Transverse colon (tissue), 4 donors: ENCODE measurements at places on chromosomes 16 and 17. TPM values are rescaled to one million over a fixed set of nuclear protein-coding genes. Genes with fewer than 3 reads are reported as not detected.

DNA sequence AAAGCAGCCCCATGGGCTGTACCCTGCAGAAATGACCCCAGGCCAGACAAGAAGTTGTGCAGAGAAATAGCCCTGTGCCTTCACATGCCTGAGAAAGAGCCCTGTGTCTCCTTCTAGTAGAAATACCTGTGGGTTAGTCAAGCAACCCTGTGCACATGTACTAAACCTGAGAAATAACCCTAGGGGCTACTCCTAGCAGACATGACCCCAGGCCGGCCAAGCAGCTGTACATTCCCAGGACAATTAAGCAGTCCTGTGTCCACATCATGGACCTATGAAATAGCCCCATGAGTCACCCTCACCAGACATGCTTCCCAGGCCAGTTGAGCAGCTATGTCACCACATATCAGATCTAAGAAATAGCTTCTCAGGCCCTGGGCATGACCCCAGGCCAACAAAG lies 519.7 kb upstream of the CA10 start:
- DNase-seq, result no peak
- H3K36me3 ChIP-seq, result no peaks in the 10 kb centered on the region
- H3K4me3 ChIP-seq, result no peak overlapping the region
- H3K4me1 ChIP-seq, result no peaks in the 10 kb centered on the region
- no peak overlapping the region for H3K27ac ChIP-seq

- H3K27me3 ChIP-seq, result peaks cover 22% of the 10 kb centered on the region
- DNase-seq, result no peak
- no peak overlapping the region for H3K27ac ChIP-seq
- H3K4me3 ChIP-seq, result no peak overlapping the region
These were observed 86.5 kb downstream of the ENGASE start for GRCh38 chr17:79160980-79161636.

- no peaks in the 10 kb centered on the region for H3K27me3 ChIP-seq
- H3K27ac ChIP-seq, result no peak overlapping the region
- DNase-seq, result peak; percentile 47
- H3K4me1 ChIP-seq, result no peaks in the 10 kb centered on the region
- H3K36me3 ChIP-seq, result no peaks in the 10 kb centered on the region
These were observed 66.7 kb downstream of the SOX9 start for GRCh38 chr17:72187556-72187955.

DNA sequence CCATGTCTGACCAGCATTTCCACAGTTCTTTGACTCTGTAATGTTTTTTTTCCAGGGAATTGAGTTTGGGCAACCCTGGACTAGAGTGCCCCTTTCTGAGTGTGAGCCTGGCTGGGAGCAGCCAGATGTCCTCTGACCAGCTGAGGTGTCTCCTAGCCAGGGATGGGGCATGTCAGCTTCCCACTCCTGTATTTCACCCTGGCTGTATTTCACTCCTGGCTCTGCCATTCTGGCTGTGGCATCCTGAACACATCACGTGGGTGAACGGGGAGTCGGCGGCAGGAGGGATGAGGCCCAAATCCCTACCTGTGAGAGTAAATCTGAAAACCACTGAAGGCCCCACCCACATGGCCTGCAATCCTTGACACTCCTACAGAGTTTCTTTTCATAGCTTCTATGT lies 31.3 kb downstream of the KDM8 start:
- H3K4me3 ChIP-seq, result no peak overlapping the region
- peak overlapping the region; percentile 82 for H3K27ac ChIP-seq
- H3K36me3 ChIP-seq, result no peaks in the 10 kb centered on the region
- H3K27me3 ChIP-seq, result no peaks in the 10 kb centered on the region
- H3K4me1 ChIP-seq, result peaks cover 37% of the 10 kb centered on the region

- no peaks in the 10 kb centered on the region for H3K36me3 ChIP-seq
- peak; percentile 75 for DNase-seq
- H3K4me3 ChIP-seq, result peak overlapping the region; percentile 50
- peaks cover 20% of the 10 kb centered on the region for H3K4me1 ChIP-seq
- peak overlapping the region; percentile 98 for H3K27ac ChIP-seq
- peaks cover 17% of the 10 kb centered on the region for H3K27me3 ChIP-seq
These were observed 712 bp downstream of the TMEM256 start for GRCh38 chr17:7403043-7403726.

DNA sequence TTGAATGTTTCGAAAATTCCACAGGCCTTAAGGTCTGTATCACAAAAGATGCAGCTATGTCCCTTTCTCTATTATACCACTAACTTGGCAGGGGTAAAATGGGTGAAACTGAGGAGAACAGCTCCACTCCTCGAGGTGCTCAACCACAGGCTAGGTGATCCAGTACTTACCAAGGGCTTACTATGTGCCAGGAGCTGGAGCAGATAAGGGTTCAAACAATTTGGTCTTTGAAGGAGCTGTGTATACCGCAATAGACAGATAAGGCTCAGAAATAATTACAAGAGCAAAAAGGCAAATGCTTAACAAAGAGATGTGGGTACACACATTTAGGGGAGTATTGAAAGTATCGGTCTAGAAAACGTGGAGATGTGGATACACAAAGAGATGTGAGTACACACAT lies 1.5 kb downstream of the XPO6 start:
- H3K27me3 ChIP-seq, result no peaks in the 10 kb centered on the region
- H3K27ac ChIP-seq, result peak overlapping the region; percentile 94
- H3K36me3 ChIP-seq, result no peaks in the 10 kb centered on the region

- no peaks in the 10 kb centered on the region for H3K4me1 ChIP-seq
- no peak overlapping the region for H3K4me3 ChIP-seq
- no peak for DNase-seq
- H3K27me3 ChIP-seq, result no peaks in the 10 kb centered on the region
- H3K27ac ChIP-seq, result no peak overlapping the region
These were observed 38.9 kb downstream of the PEMT start for GRCh38 chr17:17552351-17553216.

DNA sequence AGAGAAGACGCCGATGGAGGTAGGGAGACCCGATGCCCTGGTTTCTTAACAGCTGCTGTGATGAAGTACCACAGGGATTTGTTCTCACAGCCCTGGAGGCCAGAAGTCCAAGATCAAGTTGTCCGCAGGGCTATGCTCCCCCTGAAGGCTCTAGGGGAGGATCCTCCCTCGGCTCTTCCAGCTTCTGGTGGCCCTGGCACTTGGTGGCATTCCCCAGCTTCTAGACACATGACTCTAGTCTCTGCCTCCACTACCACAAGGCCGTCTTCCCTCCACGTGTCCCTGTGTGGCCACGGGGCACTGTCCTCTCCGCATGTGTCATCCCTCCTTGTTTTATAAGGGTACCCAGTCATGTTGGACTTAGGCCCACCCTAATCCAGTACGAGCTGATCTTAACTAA lies 375.2 kb downstream of the SLC39A11 start:
- H3K27me3 ChIP-seq, result no peaks in the 10 kb centered on the region
- no peak overlapping the region for H3K4me3 ChIP-seq
- no peaks in the 10 kb centered on the region for H3K4me1 ChIP-seq
- H3K27ac ChIP-seq, result no peak overlapping the region

DNA sequence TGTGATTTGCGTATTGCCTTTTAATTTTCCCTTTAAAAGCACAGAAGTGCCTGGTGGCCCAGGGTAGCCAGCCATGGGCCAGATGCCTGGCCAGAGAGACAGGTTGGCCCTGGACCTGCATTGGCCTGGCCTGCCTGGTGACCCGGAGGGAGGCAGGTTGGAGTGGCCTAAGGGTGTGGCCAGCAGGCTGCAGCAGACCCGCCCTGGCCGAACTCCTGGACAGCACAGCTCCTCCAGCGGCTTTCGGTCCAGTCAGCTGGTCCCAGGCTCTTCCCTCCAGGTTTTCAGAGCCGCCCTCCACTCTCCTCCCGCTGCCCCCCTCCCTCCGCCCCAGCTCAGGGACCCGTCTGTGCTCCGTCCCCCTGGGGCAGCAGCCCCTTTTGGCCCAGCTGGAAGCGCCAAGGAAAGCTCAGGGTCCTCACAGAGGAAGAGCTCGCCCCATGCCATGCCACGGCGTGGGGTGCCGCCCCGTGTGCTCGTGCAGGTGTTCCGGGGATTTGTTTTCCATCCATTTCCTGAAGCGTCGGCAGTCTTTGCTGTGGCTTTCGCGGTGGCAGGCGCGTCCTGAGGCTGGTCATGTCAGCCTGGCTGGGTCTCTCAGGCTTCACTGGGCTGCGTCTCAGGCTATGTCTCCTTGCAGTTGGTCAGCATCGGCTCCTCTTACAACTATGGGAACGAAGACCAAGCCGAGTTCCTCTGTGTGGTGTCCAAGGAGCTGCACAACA lies 18.1 kb downstream of the PRSS27 start:
- no peaks in the 10 kb centered on the region for H3K27me3 ChIP-seq
- H3K36me3 ChIP-seq, result peaks cover 44% of the 10 kb centered on the region
- H3K27ac ChIP-seq, result no peak overlapping the region
- H3K4me3 ChIP-seq, result no peak overlapping the region
- DNase-seq, result no peak

DNA sequence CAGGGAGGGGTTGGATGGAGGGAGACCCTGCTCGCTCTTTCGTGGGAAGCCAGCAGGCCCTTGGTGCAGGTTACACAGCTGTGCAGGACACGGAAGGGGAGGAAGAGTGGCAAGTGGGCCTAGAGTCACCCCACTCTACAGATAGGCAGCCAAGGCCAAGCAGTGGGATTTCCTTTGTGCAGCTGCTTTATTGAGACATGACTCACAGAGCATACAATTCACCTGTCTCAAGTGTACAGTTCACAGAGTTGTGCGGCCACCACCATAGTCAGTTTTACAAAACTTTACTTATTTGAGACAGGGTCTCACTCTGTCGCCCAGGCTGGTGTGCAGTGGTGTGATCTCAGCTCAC lies 91.2 kb upstream of the CIBAR2 start:
- H3K4me1 ChIP-seq, result peaks cover 35% of the 10 kb centered on the region
- H3K27ac ChIP-seq, result peak overlapping the region; percentile 73
- H3K4me3 ChIP-seq, result no peak overlapping the region
- H3K36me3 ChIP-seq, result no peaks in the 10 kb centered on the region

GRCh38 chr17:58028578-58028977 lies 21.5 kb upstream of the SRSF1 start:
- peaks cover 28% of the 10 kb centered on the region for H3K27me3 ChIP-seq
- no peak for DNase-seq
- no peak overlapping the region for H3K27ac ChIP-seq

- DNase-seq, result no peak
- H3K4me3 ChIP-seq, result no peak overlapping the region
- peaks cover 78% of the 10 kb centered on the region for H3K36me3 ChIP-seq
- no peaks in the 10 kb centered on the region for H3K4me1 ChIP-seq
- no peak overlapping the region for H3K27ac ChIP-seq
- H3K27me3 ChIP-seq, result no peaks in the 10 kb centered on the region
These were observed 30.2 kb downstream of the PLD6 start for GRCh38 chr17:17175917-17176316.

GRCh38 chr17:35872196-35872980 lies 3.7 kb upstream of the HEATR9 start:
- H3K27ac ChIP-seq, result no peak overlapping the region
- no peaks in the 10 kb centered on the region for H3K4me1 ChIP-seq
- H3K36me3 ChIP-seq, result no peaks in the 10 kb centered on the region
- no peak overlapping the region for H3K4me3 ChIP-seq

- DNase-seq, result no peak
- H3K27ac ChIP-seq, result no peak within 1 kb of the TSS
- no peak within 1 kb of the TSS for H3K4me3 ChIP-seq
These were observed at the start of gene GCGR for GRCh38 chr17:81803728-81804558. Gene GCGR (plus strand): TSS chr17:81804150. CDS start chr17:81809019, 4,869 bp downstream.

- no peak overlapping the region for H3K4me3 ChIP-seq
- H3K27ac ChIP-seq, result peak overlapping the region; percentile 50
- H3K4me1 ChIP-seq, result peaks cover 5% of the 10 kb centered on the region
- H3K27me3 ChIP-seq, result no peaks in the 10 kb centered on the region
- H3K36me3 ChIP-seq, result no peaks in the 10 kb centered on the region
These were observed 30.5 kb downstream of the TANGO6 start for GRCh38 chr16:68873635-68874471.

GRCh38 chr16:81695321-81696165 lies 83.5 kb upstream of the PLCG2 start:
- peak overlapping the region; percentile 60 for H3K27ac ChIP-seq
- peaks cover 18% of the 10 kb centered on the region for H3K36me3 ChIP-seq
- DNase-seq, result no peak
- H3K4me1 ChIP-seq, result peaks cover 7% of the 10 kb centered on the region

The KRT33B gene
- not detected for total RNA-seq

The SLC5A11 gene
- total RNA-seq, result not detected

The GLIS2 gene
- total RNA-seq, result 5.0 TPM

The SULT1A4 gene
- not detected for total RNA-seq

The TLCD3B gene
- total RNA-seq, result not detected

The PRDM7 gene
- total RNA-seq, result not detected

The COX11 gene
- 19.3 TPM for total RNA-seq

The MGRN1 gene
- total RNA-seq, result 94.9 TPM

The TBC1D3E gene
- total RNA-seq, result not detected

The FOXN1 gene
- 0.14 TPM for total RNA-seq
